Left cardiac atrium (tissue), 4 donors: ENCODE measurements at places on chromosomes 4 and X. TPM values are rescaled to one million over a fixed set of nuclear protein-coding genes. Genes with fewer than 3 reads are reported as not detected.

- DNase-seq, result no peak
These were observed 405.2 kb upstream of the CNKSR2 start for GRCh38 chrX:20968996-20969395.

GRCh38 chr4:133856731-133857355 lies 344.7 kb downstream of the PABPC4L start:
- DNase-seq, result no peak

DNA sequence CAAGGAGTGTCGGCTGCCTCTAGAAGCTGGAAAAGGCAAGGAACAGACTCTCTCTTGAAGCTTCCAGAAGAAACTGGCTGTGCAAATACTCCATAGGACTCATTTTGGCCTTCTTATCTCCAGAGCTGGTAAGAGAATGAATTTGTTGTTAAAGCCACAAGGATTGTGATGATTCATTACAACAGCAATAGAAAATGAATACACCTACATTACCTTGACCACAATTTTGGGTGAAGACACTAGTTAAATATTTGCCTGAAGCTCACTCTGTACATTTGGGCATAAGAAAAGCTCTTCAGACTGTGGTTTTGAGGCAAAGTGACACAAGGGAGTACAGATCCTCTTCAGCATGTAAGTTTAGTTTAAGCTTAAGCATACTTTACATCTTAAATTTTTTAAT lies 134.5 kb upstream of the TLL1 start:
- DNase-seq, result no peak

LANCL3 gene
- total RNA-seq, result 0.31 TPM

PCDH19 gene
- total RNA-seq, result 0.76 TPM

DNA sequence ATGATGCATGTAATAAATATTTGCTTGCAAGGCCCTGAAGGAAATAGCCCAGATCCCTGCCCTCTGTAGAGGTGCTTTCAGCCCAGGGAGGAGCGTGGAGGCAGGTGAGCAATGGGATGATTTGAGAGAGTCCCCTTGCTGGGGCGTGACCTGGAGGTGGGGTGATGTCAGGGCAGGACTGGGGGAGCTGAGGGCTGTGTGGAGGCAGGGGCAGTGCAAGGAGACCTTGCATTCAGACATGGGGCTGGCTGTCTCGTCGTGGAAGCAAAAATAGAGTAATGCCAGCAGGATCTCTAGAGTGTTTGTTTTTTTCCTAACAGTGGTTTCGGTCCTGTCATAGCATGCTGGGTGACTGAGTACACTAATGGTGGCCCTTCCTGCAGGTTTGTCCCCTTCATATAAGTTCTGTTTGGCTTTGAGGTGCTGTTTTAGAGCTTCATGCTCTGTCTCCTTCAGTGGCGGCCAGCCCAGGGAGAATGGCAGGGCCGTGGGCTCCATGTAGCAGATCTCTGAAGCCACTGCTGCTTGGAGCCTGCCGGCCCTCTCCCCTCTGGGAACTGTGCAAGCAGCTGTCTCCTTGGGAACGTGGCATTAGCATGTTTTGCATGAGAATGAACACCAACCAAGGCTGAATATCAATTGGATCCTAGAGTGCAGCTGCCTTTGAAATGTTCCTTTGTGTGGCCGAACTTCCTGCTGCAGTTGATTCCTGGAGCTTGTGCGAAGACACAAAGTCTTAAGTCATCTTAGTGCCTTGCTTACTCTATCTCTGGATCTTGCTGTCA lies 39.3 kb upstream of the CLDN34 start:
- no peak for DNase-seq

GAB3 gene
- total RNA-seq, result 18.1 TPM

RASGEF1B gene
- 6.8 TPM for total RNA-seq

DNA sequence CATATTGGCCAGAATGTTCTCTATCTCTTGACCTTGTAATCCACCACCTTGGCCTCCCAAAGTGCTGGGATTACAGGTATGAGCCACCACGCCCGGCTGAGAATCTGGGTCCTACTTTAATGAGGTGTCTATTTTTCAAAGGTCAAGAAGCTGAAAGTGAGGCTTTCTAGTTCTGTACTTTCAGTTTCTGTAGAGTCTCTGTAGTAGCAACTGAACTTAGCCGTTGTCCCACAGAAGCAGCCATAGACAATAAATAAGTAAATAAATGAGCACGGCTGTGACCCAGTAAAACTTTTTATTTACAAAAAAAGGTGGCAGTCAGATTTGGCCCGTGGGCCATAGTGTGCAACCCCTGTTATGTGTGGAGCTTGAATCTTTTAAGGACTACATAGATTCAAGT lies 92.0 kb downstream of the FNIP2 start:
- DNase-seq, result no peak

GRCh38 chr4:146053891-146054290 lies 115.3 kb upstream of the ZNF827 start:
- DNase-seq, result no peak

DNA sequence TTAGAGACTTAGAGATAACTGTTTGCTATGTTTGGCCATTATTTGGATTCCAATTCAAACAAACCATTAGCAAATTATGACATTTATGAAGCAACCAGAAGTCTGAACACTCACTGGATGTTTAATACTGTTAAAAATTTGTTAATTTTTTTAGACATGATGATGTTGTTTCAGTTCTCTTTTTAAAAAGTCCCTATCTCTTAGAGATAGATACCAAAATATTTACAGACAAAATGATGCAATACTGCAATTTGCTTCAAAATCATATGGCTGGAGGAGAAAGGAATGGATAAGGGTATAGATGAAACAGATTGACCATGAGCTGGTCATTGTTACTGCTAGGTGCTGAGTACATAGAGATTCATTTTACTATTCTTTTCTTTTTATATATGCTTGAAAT lies 534.6 kb downstream of the BCOR start:
- no peak for DNase-seq

DNA sequence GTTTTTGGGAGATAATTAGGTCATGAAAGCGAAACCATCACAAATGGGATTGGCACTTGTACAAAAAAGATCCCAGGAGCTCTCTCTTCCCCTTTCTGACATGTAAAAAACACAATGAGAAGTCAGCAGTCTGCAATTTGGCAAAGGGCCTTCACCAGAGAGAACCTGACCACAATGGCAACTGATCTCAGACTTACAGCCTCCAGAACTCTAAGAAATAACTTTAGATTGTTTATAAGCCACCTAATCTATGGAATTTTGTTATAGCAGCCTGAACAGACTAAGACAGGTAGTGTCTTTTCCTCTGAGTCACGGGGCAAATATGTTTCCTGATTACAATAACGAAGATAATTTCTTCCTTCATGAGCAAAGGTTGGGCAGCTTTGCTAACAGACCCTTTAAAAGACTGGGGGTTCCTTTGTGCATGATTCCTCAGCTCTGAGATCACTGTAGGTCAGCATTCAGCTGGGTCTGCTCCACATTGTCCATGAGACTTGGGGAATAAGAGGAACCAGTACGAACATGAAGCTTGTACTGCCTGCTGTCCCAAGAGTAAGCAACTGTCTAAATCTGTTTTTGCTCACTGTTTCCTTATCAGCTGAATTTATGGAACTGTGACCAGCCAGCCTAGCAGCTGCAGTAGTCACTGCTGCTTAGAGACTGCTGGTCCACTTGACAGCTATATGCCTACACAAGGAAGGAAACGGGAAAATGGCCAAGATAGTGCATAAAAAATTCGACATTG lies 191.6 kb downstream of the ANAPC10 start:
- DNase-seq, result no peak

TASL gene
- 0.53 TPM for total RNA-seq

- DNase-seq, result no peak
These were observed 202.1 kb upstream of the TET2 start for GRCh38 chr4:104944596-104944995.

GRCh38 chrX:135114392-135114791 lies 5.9 kb downstream of the ETDB start:
- DNase-seq, result no peak

TAPT1 gene
- total RNA-seq, result 39.9 TPM

- no peak for DNase-seq
These were observed 201.2 kb downstream of the NPNT start for GRCh38 chr4:106096454-106096853.

- DNase-seq, result no peak
These were observed 38.8 kb downstream of the SEC31A start for GRCh38 chr4:82851885-82852750.

DNA sequence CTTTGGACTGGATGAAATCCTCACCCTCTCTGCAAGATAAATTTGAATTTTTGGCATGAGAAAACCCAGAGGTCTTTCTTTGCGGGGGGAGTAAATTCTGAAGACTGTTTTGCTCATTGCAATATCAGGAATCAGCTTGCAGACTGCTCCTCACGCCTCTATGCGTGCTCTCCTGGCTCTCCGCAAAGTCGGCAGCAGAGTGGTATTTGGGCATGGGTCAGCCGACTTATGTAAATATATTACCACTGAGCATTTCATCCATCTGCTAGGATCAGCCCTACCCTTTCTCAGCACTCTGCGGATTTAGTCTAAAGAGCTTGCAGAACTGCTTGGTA lies 288.0 kb downstream of the ASMT start:
- DNase-seq, result no peak

DNA sequence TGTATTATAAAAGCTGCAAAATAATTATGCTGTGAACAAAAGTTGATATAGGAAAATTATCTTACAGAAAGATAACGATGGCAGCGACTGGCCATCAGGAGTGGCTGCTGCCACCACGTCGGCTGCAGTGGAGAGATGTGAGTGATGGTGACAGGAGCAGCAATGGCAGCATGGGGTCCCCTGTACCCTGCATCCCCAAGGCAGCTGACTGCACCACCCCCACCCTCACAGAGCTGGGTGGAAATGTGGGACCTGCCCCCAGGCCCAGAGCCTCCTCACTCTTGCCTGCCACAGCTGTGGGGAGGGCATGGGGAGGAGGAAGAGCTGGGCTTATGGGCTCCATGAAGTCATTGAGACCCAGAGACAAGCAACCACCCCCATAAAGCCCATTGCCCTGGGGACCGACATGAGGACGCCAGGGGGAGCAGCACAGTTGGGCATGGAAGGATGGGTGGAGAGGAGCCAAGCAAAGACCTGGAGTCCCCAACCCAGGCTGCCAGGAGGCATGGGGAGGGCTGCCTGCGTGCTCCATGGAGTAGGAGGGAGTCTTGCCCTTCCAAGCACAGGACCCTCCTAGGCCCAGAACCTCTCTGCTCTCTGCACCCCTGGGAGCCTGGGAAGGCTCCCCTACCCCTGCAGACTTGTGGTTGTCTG lies 1090.5 kb downstream of the PCDH18 start:
- DNase-seq, result no peak

DNA sequence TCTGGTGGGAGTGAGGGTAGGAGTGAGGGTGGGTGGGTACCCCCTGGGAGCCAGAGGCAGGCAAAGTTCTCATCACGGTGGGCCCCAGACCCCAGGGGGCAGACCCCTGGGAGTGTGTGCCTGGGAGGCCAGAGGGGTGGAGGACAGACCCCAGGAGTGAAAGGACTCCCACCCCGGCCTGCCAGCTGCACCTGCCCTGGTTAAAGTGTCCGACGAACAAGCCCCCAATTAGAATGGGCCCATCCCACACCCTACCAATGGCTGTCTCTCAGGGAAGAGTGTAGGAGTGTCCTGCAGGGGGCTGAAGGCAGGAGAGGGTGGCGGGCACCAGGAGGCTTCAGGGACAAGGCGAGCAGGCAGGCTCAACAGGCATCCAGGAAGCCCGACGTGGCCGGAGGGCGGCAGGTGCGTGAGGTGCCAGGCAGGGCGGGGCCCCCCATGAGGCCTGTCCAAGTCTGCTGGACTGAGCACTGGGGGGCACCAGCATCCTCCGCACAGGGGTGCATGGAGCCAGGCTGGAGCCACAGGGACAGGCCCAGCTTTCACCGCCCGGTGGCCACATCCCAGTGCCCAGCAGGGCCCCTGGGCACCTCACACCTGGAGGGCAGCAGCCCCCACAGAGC lies 8.7 kb downstream of the PDE6B start:
- no peak for DNase-seq

DNA sequence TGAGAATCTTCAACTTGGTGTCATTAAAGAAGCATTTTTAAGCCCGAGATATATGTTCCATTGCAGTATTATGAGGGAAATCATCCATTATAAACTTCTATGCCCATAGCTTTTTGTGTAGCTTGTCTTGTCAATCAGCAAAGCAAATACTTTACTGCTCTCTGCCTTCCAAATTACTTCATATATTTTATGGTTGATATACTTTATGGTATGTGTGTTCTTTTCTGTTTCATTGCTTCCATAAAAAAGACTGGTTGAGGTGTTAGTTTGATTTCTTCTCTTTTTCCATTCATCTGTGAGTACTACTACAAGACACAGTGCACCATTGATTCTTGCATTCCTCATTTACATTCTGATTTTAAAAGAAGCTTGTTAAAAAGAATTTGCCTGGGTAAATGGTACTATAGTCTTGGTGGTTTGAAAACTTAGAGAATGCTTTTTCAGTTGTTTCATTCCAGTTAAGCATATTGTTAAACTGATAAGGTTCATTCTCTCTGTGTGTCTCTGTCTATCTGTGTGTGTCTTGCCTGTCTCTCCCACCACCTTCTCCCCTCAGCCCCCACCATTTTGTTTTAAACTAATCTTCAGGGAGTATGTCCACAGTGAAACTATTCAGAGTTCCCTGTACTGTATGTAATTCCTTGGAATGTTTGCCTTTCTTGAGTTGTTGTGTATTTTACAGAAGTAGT lies 27.1 kb downstream of the STAG2 start:
- DNase-seq, result no peak

GPR50 gene
- not detected for total RNA-seq

PAPSS1 gene
- 16.7 TPM for total RNA-seq

DNA sequence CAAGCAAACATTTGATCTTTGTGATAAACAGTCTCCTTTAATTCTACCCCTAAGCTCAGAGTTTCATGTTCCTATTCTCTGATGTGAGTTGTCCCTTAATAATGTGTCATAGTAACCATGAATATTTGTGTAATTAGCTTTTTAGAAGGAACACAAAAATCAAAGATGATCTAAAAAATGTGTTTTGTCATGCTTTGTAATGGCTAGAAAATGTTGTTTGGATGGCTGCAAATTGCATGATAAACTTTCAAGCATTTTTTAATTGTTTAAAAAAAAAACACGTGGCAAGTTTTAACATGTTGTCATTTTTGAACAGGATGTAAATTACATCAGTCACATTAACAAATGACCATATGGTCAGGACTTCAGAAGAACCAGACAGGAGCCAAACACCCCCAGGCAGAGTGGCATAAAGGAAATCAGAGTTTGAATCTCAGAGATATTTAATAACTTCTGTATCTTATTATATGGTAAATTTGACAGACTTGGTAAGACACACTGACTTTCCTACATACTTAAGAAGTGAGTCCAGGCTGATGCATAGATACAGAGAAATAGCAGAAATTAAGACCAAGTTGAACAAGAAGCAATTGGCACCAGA lies 223.9 kb upstream of the VEGFC start:
- no peak for DNase-seq

FGA gene
- total RNA-seq, result 0.47 TPM

DNA sequence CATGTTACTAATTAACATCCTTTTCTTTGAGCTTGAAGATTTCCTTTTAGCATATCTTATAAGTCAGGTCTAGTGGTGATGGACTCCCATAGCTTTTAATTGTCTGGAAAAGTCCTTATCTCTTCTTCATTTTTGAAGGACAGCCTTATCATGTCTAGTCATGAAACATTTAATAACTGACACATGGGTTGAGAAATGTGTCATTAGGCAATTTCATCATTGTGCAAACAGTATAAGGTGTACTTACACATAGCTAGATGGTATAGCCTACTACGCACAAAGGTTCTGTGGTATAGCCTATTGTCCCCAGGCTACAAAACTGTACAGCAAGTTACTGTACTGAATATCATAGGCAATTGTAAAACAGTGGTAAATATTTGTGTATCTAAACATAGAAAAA lies 34.5 kb upstream of the ALG13 start:
- DNase-seq, result no peak
